ENCODE measurements at places on chromosomes 3 and 15.

- no peak for DNase-seq
Measured at GRCh38 chr3:52039846-52040245, 16.5 kb downstream of the DUSP7 start.

- DNase-seq: no peak
Measured at GRCh38 chr3:193194371-193194770, 46.7 kb upstream of the PLAAT1 start.

- no peak for DNase-seq
Measured at GRCh38 chr3:77042343-77042742, 2.4 kb downstream of the ROBO2 start.

DNA sequence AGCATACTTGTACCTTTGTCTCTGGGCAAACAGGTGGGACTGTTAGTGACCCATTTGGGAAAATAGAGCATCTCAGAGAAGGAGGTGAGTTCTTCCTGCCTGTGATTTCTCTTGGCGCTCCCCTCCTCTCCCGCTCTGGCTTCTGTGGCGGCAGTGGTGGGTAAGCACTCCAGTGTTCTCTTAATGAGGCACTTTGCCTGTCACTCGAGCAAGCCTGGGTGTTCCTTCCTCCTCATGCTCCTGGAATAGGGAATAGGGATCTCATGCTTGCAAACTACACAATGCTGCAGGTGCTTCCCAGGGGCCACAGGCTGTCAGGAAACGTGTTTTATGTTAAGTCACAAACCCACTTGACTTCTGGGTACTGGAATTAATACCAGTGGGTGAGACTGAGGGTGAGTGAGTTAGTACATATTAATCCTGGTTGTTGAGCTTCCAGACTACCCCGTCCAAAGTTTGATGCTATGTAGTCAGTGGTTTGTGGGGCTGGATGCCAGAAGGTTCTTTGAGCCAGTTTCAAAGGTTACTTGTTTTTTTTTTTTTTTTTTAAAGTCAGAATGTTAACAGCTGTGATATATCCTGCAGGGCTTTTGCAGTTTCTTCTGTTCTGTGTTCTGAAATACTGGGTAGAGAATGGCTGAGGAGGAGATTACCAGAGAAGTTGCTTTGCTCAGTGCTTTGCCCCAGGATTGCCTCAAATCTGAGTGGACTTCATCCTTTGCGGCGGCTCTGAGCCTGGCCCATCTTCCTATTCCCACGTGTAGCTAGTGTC, 30.5 kb downstream of the EDEM1 start:
- no peak for DNase-seq

- DNase-seq: no peak
Measured at GRCh38 chr15:40134885-40135284, 26.0 kb upstream of the BUB1B start.

GRCh38 chr3:17752876-17753631, 10.6 kb upstream of the TBC1D5 start:
- DNase-seq: no peak

DNA sequence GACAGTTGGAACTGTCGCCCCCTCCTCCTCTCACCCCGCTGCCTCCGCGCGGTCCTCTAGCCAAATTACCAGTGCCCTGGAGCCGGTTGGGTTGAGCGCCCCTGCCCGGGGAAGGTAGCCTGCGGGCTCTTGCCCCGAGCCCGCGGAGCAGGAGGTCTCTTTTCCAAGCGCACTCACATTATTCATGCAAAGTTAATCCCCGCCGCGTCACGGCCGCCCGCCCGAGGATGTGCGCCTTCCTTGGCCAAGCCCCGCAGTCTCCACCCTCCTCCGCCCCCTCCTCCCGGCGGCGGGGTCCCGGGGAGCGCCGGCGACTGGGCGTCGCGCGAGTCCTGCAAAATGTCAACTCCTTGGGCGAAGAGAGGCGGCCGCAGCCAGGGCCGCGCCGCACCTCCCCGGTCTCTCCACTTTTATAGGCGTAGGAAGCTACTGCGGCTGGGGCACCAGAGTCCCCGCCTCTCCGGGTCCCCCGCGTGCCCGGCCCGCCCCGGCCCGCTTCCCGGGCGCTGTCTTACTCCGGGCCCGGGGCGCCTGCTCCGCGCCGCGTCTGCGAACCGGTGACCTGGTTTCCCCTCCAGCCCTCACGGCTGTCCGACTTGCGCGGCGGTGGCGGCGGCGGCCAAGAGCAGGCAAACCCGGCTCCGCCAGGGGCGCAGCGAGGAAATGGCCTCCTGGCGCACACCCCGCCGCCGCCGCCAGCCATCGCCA, at the start of gene THRB:
Gene THRB (minus strand): TSS at position 233 of the 708 bp plus-strand sequence.
- no peak for DNase-seq

GRCh38 chr3:96863129-96863740, 48.8 kb downstream of the EPHA6 start:
- DNase-seq: no peak

DNA sequence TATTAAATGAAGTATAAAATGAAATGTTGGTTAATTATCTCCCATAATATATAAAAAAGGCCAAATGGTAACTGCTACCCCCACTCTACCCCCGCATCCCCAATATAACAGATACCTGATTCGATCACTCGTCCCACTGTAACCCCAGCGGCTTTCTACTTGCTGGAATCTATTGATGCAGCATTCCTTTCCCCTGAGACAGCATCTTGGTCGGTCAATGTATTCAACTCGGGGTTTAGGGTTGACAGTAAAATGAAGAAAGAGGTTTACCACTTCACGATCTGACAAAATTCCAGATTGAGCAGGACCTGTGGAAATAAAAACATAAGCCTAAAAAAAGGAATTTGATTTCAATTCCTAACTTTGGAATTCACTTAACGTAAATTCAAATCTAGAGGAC, 18.6 kb upstream of the C15orf40 start:
- no peak for DNase-seq

DNA sequence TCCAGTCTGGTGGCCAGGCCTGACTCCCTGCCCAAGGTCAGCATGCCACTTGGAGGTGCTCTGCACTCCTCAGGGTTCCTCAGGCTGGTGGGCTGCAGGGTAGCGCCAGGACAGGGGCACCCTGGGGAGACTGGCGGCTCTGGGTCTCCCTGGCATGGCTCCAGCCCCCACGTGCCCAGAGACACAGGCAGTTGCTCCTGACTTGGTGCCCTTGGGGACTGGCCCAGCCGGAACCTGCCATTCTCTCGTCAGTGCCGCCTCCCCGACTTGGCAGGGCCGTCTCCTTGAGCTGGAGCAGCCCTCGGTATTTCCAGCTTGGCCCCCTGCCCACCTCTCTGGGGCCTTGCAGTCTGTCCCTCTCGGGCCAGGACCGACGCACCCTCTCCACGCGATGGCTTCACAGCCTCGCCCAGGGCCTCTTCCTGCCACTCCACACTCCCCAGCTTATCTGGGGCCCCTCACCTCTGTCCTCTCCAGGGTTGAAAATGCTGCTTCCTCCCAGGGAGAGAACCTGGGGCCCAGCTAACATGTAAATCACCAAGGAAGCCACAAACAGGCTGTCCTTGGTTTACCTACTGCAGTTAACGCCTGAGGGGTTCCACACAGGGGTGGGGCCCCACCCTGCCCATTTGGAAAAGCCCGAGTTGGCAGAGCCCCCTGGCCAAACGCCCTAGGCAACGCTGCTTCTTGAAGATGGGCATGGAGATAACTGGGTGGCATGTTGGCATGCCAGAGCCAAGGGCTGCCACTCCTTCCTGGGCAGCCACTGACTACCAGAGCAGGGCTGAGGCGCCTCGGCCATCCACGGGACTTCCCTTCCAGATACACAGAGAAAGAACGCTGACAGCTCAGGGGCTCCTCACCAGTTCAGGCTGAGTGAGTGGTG, 61.4 kb downstream of the SMAD6 start:
- no peak for DNase-seq

- peak; percentile 75 for DNase-seq
Measured at GRCh38 chr3:66276705-66277274, 56.0 kb downstream of the SLC25A26 start.

GRCh38 chr15:87609894-87610293, 646.6 kb downstream of the NTRK3 start:
- no peak for DNase-seq

GRCh38 chr3:46947981-46948791, 28.4 kb downstream of the CCDC12 start:
- DNase-seq: peak; percentile 78

DNA sequence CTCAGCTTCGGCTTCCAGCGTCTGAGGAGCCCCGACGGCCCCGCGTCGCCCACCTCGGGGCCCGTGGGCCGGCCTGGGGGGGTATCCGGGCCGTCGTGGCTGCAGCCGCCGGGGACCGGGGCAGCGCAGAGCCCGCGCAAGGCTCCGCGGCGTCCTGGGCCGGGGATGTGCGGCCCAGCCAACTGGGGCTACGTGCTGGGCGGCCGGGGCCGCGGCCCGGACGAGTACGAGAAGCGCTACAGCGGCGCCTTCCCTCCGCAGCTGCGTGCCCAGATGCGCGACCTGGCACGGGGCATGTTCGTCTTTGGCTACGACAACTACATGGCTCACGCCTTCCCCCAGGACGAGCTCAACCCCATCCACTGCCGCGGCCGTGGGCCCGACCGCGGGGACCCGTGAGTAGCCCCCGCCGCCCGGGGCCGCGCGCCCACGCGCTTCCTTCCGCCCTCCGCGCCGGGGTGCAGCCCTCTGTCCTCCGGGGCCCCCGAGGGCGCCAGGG, 462 bp downstream of the EDEM1 start:
- DNase-seq: peak; percentile 60

GRCh38 chr15:51536965-51537574, 85.5 kb downstream of the DMXL2 start:
- no peak for DNase-seq

GRCh38 chr3:80017369-80017768, 249.6 kb upstream of the ROBO1 start:
- no peak for DNase-seq

GRCh38 chr15:79582650-79583049, 150.5 kb downstream of the MINAR1 start:
- no peak for DNase-seq

DNA sequence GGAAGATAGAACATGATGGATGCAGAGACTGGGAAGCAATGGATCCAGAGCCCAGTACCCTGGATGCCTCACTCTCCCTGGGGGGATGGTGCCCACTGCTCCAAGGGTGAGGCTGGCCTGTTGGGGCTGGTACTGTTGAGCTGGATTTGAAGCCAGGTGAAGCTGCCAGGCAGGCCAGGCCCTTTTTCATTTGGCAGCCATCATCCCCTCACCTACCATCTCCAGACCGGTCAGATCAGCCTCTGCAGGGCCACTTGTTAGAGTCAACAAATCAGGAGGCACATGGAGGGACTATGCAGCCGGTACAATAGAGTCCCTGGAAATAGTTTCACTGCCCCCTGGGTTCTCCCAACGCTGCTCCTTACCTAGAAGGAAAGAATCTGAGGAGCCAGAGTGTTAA, 5.9 kb downstream of the MAPKAPK3 start:
- no peak for DNase-seq

- no peak for DNase-seq
Measured at GRCh38 chr3:197487911-197488391, 67.8 kb downstream of the BDH1 start.

GRCh38 chr3:23389089-23389488, 186.0 kb downstream of the UBE2E2 start:
- DNase-seq: no peak

DNA sequence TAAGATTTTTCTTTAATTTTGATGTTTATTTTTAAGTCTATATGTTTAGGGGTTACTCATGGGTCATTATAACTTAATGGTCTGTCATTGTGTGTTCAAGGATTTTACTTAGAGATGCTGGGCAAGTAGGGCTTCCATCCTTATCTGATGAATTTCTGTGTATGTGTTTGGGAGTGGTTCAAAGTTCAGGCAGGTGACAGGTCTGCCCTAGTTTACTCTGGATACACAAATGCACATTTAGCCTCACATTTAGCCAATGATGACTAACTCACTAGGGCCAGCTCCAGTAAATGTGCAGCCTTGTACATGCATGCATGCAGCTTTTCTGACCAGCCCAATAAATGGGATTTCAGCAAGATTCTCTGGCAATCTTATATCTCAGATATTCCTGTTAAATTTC, 554.1 kb downstream of the SI start:
- DNase-seq: no peak

DNA sequence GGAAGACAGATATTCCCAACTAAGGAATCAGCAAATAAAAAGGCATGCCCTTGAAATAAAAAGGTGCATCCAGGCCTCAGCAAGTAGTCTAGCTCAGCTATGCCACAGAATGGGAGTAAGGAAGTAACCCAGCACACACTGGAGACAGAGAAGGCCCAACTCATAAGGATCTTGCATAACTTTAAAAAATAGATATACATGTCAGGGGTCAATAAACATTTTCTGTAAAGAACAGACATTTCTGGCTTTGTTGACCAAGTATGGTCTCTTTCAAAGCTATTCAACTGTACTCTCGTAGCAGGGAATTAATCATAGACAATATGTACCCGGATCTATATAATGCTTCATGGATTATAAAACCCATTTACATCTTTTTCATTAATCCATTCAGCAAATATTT, 449.3 kb downstream of the TAFA4 start:
- DNase-seq: no peak

- DNase-seq: no peak
Measured at GRCh38 chr3:149466192-149466591, 8.3 kb upstream of the TM4SF4 start.

GRCh38 chr15:40906091-40906990, 12.1 kb downstream of the VPS18 start:
- peak; percentile 82 for DNase-seq

GRCh38 chr3:99927671-99928457, 110.2 kb downstream of the CMSS1 start:
- no peak for DNase-seq

DNA sequence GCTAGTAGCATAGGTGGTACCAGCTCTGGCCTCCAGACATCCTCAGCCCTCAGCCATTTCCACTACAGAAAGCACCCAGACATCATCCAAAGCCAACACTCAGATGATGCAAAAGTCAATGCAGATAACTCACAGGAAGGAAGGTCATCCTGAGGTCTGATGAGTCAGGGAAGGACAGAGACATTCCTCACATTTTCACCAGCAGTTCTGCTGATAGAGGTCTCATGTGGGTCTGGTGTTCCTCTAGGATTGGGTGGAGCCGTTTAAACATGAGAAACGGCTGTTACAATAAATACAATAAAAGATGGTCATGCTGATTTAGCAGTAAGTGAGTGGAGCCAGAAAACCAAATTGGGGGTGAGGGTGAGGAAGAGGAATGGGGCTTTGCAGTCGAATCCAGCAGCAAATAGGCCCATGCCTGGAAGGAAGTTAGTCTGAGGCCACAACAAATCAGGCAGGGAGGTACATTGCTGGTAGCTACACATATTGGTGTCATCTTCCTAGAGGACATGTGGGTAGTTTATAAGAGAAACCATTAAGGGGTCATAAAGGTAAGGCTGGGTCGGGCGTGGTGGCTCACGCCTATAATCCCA, 33.3 kb upstream of the FLNB start:
- no peak for DNase-seq

- no peak for DNase-seq
Measured at GRCh38 chr3:54040476-54040875, 81.9 kb upstream of the CACNA2D3 start.

Data from CD4-positive, alpha-beta T cell treated with Interleukin-17A for 4 hours (primary cell).